ENCODE measurements at places on chromosomes 11 and 22.
A peak's percentile ranks its signal among the peaks of the same experiment; 100 is the strongest.

- H3K27me3 ChIP-seq, result no peaks in the 10 kb centered on the region
- H3K27ac ChIP-seq, result no peak overlapping the region
- no peak overlapping the region for H3K4me3 ChIP-seq
- no peaks in the 10 kb centered on the region for H3K4me1 ChIP-seq
Observed at GRCh38 chr11:132644520-132645239, 887.6 kb downstream of the OPCML start.

GRCh38 chr22:43434275-43434927, 22.6 kb downstream of the MPPED1 start:
- no peak for DNase-seq
- H3K4me3 ChIP-seq, result no peak overlapping the region
- H3K27me3 ChIP-seq, result peaks cover 21% of the 10 kb centered on the region
- H3K27ac ChIP-seq, result no peak overlapping the region
- H3K36me3 ChIP-seq, result no peaks in the 10 kb centered on the region

- H3K27ac ChIP-seq, result no peak overlapping the region
- DNase-seq, result peak; percentile 52
- no peak overlapping the region for H3K4me3 ChIP-seq
- peaks cover 3% of the 10 kb centered on the region for H3K4me1 ChIP-seq
Observed at GRCh38 chr11:1782831-1783724, 19.4 kb upstream of the CTSD start.

DNA sequence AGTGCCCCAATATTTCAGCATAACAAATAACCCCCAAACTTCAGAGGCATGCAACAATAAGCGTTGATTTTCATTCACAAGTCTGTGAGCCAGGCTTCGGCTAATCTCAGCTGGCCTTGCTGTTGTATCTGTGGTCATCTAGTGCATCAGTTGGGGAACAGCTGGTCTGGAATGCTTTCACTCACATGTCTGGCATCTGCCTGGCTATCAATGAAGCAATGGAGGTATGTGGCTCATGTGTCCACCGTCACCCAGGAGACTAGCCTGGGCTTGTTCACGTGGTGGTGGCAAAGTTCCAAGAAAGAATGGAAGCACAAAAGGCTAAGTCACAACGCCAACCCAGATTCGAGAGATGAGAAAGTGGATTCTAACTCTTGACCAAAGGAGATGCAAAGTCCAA, 304.8 kb upstream of the ISX start:
- H3K4me1 ChIP-seq, result no peaks in the 10 kb centered on the region
- H3K27ac ChIP-seq, result no peak overlapping the region
- H3K36me3 ChIP-seq, result no peaks in the 10 kb centered on the region
- DNase-seq, result no peak

DNA sequence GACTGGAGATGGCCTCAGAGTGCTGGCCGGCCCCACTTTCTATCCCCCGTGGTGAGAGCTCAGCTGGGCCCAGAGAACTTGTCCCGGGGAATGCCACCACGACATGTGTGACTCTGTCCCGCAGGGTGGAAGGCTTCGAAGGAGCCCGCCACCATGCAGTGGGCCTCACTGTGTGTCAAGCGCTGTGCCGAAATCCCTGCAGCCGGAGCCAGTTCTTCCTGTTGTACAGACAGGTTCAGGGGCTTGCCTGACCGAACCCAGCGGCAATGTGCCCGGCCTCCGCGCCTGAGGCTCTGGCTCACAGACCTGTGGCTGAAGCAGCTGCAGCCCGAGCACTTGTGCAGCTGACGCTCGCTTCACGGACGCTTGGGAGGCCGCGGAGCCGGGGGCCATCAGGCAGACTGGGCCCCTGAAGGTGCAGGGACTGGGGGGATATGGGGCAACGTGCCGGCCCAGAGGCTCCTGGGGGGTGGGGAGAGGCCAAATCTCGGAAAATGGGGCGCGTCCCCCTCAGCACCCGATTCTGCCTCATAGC, 650 bp downstream of the PPM1F start:
- peak overlapping the region; percentile 86 for H3K4me3 ChIP-seq
- H3K36me3 ChIP-seq, result no peaks in the 10 kb centered on the region
- peak; percentile 53 for DNase-seq
- no peaks in the 10 kb centered on the region for H3K27me3 ChIP-seq
- peaks cover 13% of the 10 kb centered on the region for H3K4me1 ChIP-seq
- H3K27ac ChIP-seq, result peak overlapping the region; percentile 33

DNA sequence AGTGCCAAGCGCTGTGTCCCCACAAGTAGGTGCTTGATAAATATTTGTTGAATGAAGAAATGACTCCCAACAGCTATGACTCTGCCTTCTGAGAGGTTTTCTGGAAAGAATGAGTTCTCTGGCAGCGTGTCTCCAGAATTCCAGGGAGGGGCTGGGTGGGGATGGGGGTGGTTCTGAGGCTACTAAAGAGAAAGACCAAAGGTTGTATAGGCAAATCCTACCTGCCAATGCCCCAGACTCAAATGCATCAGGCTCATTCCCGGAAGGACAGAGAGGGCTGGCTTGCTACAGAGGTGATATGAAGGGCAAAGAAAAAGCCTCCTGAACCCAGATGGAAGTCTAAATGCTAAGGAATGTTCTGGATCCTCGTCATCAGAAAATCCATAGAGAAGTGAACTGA, 1.9 kb downstream of the DUSP18 start:
- H3K27me3 ChIP-seq, result no peaks in the 10 kb centered on the region
- no peak overlapping the region for H3K27ac ChIP-seq
- H3K4me1 ChIP-seq, result no peaks in the 10 kb centered on the region
- no peak for DNase-seq
- H3K4me3 ChIP-seq, result no peak overlapping the region

All from IMR-90 (cell line).